ENCODE measurements at places on chromosomes 12 and 14. TPM values are rescaled to one million over a fixed set of nuclear protein-coding genes. Genes with fewer than 3 reads are reported as not detected.

The GLT8D2 gene
- 24.3 TPM for total RNA-seq

The SLC6A15 gene
- total RNA-seq, result 1.6 TPM

The AMN gene
- total RNA-seq, result 0.90 TPM

The RHEBL1 gene
- total RNA-seq, result not detected

The NFE2 gene
- 1.6 TPM for total RNA-seq

The SAMD15 gene
- 1.1 TPM for total RNA-seq

The NXPH4 gene
- 23.3 TPM for total RNA-seq

The DBX2 gene
- not detected for total RNA-seq

The PTPRQ gene
- 0.16 TPM for total RNA-seq

The AMDHD1 gene
- not detected for total RNA-seq

The SIX1 gene
- 0.18 TPM for total RNA-seq

The DCP1B gene
- 8.7 TPM for total RNA-seq

The ACOT4 gene
- total RNA-seq, result 0.49 TPM

The PAWR gene
- total RNA-seq, result 41.3 TPM

Measured in cardiac atrium fibroblast (primary cell).